MV-4-11 (cell line): ENCODE measurements at places on chromosomes 13 and 19.

- no peak for DNase-seq
Observed at GRCh38 chr19:55472463-55472862, 4.0 kb upstream of the ZNF628 start.

- no peak for DNase-seq
Observed at GRCh38 chr13:22108283-22108942, 437.5 kb downstream of the FGF9 start.

DNA sequence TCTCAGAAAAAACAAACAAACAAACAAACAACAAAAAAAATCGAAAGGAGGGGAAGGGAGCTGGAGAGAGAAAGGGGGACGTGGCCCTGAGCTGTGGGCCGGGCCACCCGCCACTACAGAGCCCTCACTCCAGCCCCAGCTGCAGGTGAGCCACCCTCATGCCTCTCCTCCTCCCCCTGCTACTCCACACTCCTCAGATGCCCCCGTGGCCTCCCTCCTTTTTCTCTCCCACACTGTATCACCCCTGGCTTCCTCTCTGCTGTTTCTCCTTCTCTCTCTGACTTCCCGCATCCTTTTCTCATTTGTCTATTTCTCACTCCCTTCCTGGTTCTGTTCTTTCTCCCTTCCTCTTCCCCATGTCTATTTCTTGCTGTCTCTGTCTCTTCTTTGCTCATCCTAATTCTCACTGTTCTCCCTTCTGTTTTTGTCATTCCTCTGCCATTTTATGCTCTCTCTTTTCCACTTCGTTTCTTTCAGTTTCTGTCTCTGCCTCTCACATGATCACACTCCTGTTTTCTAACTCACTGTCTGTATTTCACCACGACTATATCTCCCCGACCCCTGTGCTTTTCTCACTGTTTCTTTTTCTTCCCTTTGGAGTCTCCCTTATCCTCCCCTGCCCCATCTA, 2.7 kb downstream of the KLK2 start:
- no peak for DNase-seq

- no peak for DNase-seq
Observed at GRCh38 chr13:40664350-40665125, 1.9 kb downstream of the FOXO1 start.

DNA sequence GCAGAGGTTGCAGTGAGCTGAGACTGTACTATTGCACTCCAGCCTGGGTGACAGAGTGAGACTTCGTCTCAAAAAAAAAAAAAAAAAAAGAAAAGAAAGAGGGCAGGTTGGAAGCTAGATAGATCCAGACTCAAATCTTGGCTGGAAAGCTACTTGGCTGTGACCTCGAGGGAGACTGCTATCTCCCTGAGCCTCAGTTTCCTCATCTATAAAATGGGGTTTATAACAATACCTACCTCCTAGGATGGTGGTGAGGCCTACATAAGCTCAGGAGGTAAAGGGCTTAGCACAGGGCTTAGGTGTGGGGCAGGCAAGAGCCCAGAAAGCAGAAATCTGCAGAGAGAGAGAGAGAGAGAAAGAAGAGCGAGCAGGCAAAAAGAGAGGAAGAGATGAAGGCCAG, 24.2 kb upstream of the DACT3 start:
- DNase-seq = no peak
